ENCODE measurements at places on chromosomes 12 and 14.

GRCh38 chr12:32191445-32191844 lies 84.8 kb downstream of the BICD1 start:
- no peak for DNase-seq

GRCh38 chr12:92035477-92035876 lies 110.2 kb downstream of the BTG1 start:
- DNase-seq, result no peak

GRCh38 chr14:105205673-105206208 lies 24.6 kb upstream of the NUDT14 start:
- peak; percentile 84 for DNase-seq

DNA sequence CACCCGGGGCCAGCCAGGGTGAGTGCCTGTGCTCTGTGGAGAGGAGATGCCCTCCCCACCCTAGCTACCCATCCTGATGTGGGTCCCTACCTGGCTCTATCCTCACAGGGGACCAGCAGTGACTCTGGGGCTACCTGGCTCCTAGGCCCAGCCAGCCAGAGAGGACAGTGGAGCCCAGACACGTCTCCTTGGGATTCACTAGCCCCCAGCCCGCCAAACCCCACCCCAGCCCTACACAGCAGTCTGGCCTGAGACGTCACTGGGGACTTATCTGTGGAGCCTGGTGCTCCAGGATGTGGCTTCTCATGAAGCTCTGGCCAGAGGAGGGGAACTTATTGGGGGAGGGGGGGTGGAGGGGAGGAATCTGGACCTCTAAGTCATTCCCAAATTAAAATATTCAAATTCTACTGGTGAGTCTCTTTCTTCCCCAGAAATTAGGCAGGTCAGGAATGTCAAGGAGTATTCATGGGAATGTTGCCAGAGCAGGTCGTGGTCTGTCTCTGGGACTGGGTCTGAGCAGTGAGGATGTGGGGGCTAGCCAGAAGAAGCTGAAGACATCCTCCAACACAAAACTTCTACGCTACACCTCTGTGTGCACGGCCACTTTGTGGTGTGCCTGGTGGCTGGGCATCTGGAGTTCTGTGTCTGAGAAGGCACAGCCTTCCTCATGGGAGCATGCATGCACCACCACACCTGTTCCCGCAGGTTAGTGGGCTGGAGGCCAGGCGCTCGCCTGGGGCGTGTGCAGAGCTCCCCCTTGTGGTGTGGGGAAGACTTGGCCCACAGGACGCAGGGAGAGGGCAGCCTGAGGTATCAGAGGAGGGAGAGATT lies 2.7 kb downstream of the CMTM5 start:
- DNase-seq, result peak; percentile 65

- peak; percentile 10 for DNase-seq
Observed at GRCh38 chr12:55820679-55821078, 2.8 kb downstream of the ORMDL2 start.

- DNase-seq, result no peak
Observed at GRCh38 chr12:6115389-6115788, 9.1 kb downstream of the VWF start.
